ENCODE measurements at places on chromosomes 7 and 10. TPM values are rescaled to one million over a fixed set of nuclear protein-coding genes. Genes with fewer than 3 reads are reported as not detected.

DNA sequence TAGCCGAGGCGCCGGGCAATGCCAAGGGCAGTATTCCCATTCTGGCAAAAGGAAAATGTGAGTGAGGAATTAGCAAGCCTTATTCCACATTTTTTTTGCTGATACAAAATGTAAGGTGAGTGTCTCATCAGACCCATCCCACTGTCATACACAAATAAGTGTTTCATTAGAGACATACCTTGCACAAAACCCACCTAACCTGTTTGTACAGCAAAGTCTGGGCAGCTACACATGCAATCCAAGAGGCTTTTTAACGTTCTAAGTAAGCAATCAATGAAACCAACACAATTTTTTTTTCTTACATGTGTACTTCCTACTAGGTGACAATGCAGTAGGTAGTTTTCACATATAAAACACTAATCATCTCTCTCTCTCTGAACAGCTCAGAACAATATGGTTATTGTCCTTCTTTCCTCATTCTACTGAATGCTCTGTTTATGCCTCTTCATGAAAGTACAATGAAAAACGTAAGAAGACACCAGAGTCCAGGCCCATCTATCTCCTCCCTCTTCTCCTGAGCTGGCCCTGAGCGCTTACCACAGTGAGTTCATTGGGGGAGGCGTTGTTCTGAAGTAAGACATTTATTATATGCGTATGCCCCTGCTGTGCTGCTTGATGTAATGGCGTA is 217.2 kb downstream of the ANK3 start:
- H3K36me3 ChIP-seq = no peaks in the 10 kb centered on the region
- no peaks in the 10 kb centered on the region for H3K27me3 ChIP-seq
- H3K4me3 ChIP-seq = no peak overlapping the region
- H3K4me1 ChIP-seq = no peaks in the 10 kb centered on the region
- no peak overlapping the region for H3K27ac ChIP-seq

GRCh38 chr7:112877691-112878460 is 87.7 kb upstream of the TMEM168 start:
- no peak overlapping the region for H3K27ac ChIP-seq
- no peak overlapping the region for H3K4me3 ChIP-seq
- no peaks in the 10 kb centered on the region for H3K36me3 ChIP-seq
- no peaks in the 10 kb centered on the region for H3K27me3 ChIP-seq
- H3K4me1 ChIP-seq = no peaks in the 10 kb centered on the region

GRCh38 chr10:128078136-128078969 is 47.9 kb downstream of the MKI67 start:
- no peaks in the 10 kb centered on the region for H3K27me3 ChIP-seq
- no peaks in the 10 kb centered on the region for H3K36me3 ChIP-seq
- H3K4me3 ChIP-seq = no peak overlapping the region
- H3K27ac ChIP-seq = no peak overlapping the region
- peak; percentile 91 for DNase-seq

DNA sequence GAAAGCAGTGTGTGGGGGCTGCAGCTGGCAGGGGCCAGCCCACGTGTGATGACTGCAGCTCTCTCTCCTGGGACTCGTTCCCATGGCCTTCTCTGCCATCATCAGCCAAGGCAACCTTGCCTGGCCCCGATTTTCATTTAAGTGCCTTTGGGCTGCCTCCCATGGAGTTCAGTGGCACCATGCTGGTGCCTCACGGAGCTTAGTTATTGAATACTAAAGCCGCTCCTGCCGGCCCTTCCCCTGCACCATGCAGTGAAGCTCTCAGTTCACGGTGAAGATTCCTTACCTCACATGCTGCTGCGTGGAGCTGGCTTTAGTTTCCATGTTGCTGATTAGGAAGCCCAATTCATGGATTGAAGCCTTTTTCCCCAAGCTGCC is 141.5 kb upstream of the EEPD1 start:
- no peaks in the 10 kb centered on the region for H3K27me3 ChIP-seq
- DNase-seq = peak; percentile 79
- H3K4me1 ChIP-seq = no peaks in the 10 kb centered on the region

GRCh38 chr10:127889605-127890195 is 3.0 kb downstream of the CLRN3 start:
- H3K36me3 ChIP-seq = no peaks in the 10 kb centered on the region
- H3K4me1 ChIP-seq = no peaks in the 10 kb centered on the region
- no peak overlapping the region for H3K4me3 ChIP-seq
- H3K27ac ChIP-seq = no peak overlapping the region

GRCh38 chr10:43043773-43044447 is 33.0 kb upstream of the RET start:
- DNase-seq = peak; percentile 51
- no peak overlapping the region for H3K4me3 ChIP-seq
- no peaks in the 10 kb centered on the region for H3K4me1 ChIP-seq
- H3K36me3 ChIP-seq = no peaks in the 10 kb centered on the region

DNA sequence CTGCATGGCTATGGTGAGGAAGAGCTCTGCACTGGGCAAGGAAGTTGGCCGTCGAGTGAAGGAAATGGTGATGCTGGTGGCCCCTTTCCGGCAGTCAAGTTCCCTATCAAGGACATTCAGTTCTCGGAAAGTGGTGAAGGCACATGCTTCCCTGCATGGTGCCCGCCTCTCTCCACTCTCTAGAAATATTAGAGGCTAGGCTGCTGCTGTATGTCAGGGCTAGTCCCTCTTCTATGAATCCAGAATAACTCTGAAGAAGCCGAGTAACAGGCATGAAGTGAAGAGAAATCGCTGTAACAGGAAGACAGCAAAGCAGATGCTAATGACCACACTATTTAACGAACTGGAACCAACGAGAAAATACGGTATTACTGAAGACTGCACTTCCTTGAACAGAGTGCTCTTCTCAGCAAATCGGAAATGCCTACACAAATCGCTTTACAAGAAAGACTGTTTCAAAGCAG is 5.4 kb downstream of the IDI1 start:
- no peak overlapping the region for H3K4me3 ChIP-seq
- H3K27me3 ChIP-seq = no peaks in the 10 kb centered on the region
- no peaks in the 10 kb centered on the region for H3K4me1 ChIP-seq
- H3K36me3 ChIP-seq = peaks cover 63% of the 10 kb centered on the region
- DNase-seq = no peak

ELMO1 gene
- total RNA-seq = 98.2 TPM

RABGEF1 gene
- total RNA-seq = 26.7 TPM

VAX1 gene
- total RNA-seq = 4.0 TPM

Data from endodermal cell (in vitro differentiated cells).